ENCODE measurements at places on chromosomes 5 and 9. TPM values are rescaled to one million over a fixed set of nuclear protein-coding genes. Genes with fewer than 3 reads are reported as not detected.
A peak's percentile ranks its signal among the peaks of the same experiment; 100 is the strongest.

Gene UBE2B
- 32.8 TPM for total RNA-seq

Gene MEF2C
- total RNA-seq, result 6.3 TPM

- no peak for DNase-seq
Measured at GRCh38 chr9:98927724-98928123, 16.0 kb upstream of the COL15A1 start.

Gene C9
- total RNA-seq, result not detected

GRCh38 chr9:129287619-129288305 lies 109.7 kb upstream of the IER5L start:
- no peak for DNase-seq

DNA sequence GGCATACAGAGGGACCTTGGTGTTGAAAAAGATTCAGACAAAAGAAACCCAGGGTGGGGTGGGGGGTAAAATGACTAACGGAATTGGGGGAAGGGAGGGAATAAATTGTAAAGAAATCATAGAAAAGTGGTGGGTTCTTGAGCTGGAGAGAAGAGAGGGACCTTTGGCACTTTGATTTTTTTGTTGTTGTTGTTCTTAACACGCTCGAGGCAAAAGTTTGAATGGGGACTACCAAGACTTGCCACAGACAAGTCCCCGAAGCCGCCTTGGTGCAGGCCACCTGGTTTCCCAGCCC lies 616 bp downstream of the VCAN start:
- no peak for DNase-seq

GRCh38 chr9:72038408-72038807 lies 22.0 kb downstream of the C9orf57 start:
- no peak for DNase-seq

Gene BARHL1
- not detected for total RNA-seq

Gene OLFML2A
- 7.0 TPM for total RNA-seq

Gene TXNDC8
- not detected for total RNA-seq

DNA sequence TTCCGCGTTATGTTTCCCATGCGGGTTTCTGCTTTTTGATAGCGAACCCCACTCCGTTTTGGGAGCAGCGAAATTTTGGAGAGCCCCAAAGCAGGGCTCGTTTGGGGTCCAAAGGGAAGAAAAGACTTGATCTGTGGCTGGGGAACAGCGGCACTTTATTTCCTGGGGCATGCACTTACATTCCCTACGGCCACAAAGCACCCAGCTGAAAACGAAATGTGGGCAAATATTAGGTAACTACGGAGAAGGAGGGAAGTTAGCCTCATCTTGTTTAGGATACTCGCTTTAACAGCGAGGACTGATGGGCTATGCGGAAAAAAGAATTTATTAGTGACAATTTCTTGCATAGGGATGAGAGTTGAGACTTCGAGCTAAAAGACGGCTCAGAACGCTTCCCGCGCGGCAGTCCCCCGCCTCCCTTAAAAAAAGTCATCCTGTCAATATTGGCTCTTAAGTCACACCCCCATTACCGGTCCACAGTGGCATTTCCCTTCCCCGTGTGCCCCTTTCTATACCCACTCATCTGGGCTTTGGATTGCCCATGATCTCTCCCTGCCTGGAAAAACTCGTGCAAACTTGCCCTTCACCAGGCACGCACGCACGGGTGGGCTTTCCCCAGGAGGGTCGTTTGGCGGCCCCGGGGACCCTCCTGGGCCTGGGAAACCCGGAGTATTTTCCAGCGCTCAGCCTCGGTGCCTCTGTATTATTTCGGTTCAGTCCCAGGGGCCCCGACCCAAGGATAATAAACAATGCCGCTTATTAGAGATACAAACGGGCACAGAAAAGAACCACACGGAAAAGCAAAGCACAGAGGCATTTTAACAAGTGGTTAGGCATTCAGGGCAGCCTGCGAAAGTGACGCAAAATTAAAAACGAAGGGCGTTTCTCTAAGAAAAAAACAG lies 35.8 kb upstream of the NFIB start:
- no peak for DNase-seq

Gene SRD5A1
- total RNA-seq, result 21.4 TPM

Gene PDLIM4
- 129 TPM for total RNA-seq

GRCh38 chr5:79077680-79078365 lies 8.3 kb downstream of the BHMT2 start:
- DNase-seq, result no peak

- DNase-seq, result no peak
Measured at GRCh38 chr5:176646049-176646706, 1.1 kb upstream of the TSPAN17 start.

DNA sequence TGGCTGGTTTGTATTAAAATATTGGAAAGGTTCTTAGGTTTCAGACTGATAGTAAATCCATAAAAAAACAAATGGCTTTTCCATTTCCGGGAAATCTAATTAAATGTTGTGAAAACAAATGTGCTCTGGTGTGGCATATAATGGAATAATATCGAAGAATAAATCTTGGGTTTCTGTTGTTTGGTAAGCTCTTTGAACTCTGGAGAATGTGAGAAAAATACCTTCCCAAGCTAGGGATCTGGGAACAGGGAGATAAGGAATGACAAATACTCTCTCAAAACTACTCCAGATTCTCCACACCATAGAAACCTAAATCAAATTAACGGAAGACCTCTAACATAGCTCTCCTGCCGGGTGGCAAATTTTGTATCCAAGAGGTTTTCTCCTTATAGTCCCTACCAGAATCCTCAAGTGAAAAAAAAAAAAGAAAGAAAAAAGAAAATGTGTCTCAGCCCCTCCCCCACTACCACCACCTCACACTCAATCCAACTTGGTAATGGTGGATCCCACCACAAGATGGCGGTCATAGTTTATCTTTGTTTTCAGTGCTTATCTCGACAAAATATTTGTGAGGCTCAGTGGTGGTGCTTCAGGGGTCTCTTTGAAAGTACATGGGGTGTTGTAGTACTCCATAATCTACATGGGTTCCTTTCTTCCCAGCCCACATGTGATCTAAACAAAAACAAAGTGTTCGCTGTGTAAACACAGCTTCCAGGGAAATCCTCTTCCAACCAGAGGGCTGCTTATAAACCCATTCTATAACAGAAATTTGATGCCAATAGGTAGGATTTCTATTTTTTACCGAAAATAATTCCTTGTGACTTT lies 54.5 kb upstream of the FST start:
- no peak for DNase-seq

Gene TAF11L5
- total RNA-seq, result not detected

Gene IRX4
- 0.72 TPM for total RNA-seq

- DNase-seq, result peak; percentile 68
Measured at GRCh38 chr9:4301971-4302427, 2.1 kb upstream of the GLIS3 start.

GRCh38 chr5:32346869-32347268 lies 34.1 kb upstream of the MTMR12 start:
- DNase-seq, result no peak

DNA sequence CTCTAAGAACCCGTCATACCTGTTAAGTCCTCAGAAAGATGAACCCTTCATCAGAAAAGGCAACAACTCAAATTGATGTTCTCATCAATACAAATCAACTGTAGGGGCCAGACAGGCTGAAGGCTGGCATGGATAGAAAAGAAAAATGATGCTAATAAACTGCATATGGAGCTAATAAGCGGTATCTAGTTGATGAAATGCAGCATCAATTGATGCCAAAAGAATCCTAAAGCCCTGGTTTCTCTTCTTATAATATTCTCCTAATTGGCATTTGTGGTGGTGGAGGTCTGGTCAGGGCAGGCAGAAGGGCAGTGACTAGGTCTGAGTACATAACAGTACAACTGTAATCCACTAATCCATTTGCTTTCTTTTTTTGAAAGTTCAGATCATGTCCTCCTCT lies 322.5 kb downstream of the SPOCK1 start:
- no peak for DNase-seq

GRCh38 chr9:94286116-94286515 lies 27.0 kb downstream of the ZNF169 start:
- no peak for DNase-seq

DNA sequence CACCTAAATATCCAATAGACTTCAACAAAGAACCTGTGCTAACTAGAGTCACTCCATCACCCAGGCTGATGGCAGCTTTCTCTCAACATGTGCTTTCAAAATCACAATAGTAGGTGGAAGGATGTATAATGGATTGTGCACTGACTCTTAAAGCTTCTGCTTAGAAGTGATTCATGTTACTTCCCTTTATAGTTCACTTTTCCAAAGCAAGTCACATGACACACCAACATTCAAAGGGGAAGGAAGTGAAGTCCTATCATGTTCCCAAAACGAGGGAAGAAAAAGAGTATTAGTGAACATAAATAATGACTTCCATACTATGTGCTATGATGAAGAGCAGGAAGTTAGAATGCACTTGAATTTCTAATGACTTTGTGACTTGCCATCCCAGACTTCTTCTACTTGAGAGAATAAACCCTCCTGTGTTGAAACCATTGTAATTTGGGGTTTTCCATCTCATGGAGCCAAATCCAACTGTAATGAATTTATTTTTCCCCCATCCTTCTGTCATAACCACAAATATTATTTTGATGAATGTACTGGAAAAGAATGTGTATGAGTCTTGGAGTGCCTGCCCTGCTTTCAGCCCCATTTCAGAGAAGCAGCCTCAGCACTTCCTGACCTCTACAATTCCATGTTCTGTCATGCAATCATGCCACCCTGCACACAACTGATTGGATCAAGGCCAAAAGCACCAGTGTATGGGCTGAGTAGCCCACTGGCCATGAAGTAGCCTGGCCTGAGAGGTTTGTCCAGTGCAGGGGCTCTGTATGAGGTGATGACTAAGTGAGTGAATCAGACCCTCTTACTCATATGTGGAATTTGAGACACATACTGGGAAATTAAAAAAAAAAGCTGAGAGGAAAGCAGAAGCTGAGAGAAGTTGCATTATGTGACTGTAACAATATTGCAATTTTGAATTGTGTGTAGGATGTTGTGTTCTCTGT lies 525.9 kb upstream of the CLINT1 start:
- DNase-seq, result peak; percentile 87

Gene GPR150
- total RNA-seq, result not detected

DNA sequence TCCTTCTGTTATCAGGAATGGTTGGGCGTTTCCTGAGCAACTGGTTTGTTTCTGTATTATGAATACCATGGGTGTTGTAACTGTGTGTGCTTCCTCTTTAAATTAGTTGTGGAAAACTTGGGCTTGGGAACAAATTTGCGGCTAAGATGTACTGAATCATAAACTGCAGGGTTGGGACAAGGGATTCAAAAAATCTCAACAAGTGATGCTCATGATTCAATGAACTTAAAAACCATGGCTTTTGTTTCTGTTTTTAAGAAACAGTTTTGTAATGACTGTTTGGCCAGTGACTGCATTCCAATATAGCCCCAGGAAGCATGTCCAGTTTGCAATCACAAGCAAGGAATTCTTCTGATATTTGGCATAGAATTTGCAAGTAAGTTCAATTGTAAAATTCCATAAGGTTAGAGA lies 657.5 kb upstream of the WWC1 start:
- DNase-seq, result no peak

- DNase-seq, result no peak
Measured at GRCh38 chr5:107783551-107783950, 112.8 kb upstream of the EFNA5 start.

GRCh38 chr9:97280755-97281330 lies 26.6 kb upstream of the CCDC180 start:
- DNase-seq, result no peak

Gene PTRH1
- total RNA-seq, result 47.4 TPM

GRCh38 chr5:61625681-61626621 lies 293.9 kb downstream of the ZSWIM6 start:
- no peak for DNase-seq

- no peak for DNase-seq
Measured at GRCh38 chr9:15048772-15049171, 138.5 kb upstream of the FREM1 start.

- DNase-seq, result no peak
Measured at GRCh38 chr5:67748165-67748690, 467.3 kb upstream of the PIK3R1 start.

Gene OTP
- not detected for total RNA-seq

GRCh38 chr5:181233088-181233800 lies 10.2 kb downstream of the TRIM41 start:
- no peak for DNase-seq

GRCh38 chr5:40834391-40834848 lies 602 bp downstream of the RPL37 start:
- DNase-seq, result no peak

DNA sequence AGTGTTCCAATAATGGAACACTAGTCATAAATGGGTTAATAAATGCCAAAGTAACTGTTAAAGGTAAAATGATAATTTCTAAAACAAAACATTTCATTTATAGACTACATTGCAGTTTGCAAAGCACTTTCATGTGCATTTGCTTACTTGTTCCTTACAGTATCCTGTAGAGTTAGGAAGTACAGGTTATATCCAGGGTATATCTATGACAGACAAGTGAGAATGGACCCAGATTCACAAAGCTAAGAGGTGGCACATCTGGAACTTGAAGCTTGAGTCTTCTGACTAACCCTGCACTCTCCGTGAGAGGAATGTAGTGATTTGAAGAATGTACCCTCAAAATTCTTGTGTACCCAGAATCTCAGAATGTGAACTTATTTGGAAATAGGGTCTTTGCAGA lies 121.4 kb downstream of the FER start:
- no peak for DNase-seq

DNA sequence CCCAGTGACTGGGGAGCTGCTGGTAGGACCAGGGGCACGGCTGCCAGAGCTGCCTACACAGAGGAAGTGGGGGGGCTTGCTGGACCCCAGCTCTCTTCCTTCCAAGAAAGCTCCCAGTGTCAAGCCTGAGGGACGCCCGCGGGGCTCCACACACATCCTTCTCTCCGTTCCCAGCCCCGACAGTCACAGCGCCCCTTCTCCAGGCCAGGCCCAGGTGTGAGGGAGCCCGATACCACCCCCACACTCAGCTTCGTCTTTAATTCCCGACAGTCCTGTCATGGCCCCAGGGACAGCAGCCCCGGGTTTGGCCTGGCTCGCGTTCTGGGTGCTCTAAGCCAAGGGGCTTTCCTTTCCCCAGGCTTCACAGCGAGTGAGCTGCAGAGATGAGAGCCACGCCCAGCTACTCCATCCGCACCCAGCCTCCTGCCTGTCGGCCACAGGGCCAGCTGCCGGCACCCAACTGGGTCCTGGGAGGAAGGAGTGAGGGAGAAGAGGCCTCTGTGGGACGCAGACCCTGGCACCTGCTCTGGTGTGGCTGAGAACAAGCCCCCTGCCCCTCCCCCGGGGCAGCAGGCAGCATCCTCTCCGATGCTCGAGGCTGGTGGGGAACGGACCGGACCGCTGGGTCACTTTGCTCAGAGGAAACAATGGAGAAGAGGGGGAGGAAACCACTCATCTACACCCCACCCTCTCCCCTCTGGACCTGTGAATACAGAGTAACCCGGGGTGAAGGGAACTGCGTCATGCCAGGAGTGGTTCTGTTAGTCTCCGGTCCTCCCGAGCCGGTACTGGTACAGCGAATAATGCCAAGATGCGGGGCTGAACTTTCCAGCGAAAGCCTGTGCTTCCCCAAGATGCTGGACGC lies 53.9 kb upstream of the PHYKPL start:
- no peak for DNase-seq

- no peak for DNase-seq
Measured at GRCh38 chr5:178325679-178326373, 93.2 kb upstream of the PHYKPL start.

- no peak for DNase-seq
Measured at GRCh38 chr9:78273761-78274160, 23.2 kb upstream of the PSAT1 start.

Gene FXN
- 1.6 TPM for total RNA-seq

- DNase-seq, result no peak
Measured at GRCh38 chr5:83922699-83923098, 202.0 kb upstream of the HAPLN1 start.

Gene TAF11L11
- total RNA-seq, result not detected

GRCh38 chr5:128667751-128668150 lies 129.7 kb upstream of the FBN2 start:
- DNase-seq, result no peak

GRCh38 chr9:128216781-128217553 lies 13.8 kb downstream of the DNM1 start:
- DNase-seq, result no peak

Measured in epithelial cell of proximal tubule (primary cell).